ENCODE measurements at places on chromosomes 6 and 20. TPM values are rescaled to one million over a fixed set of nuclear protein-coding genes. Genes with fewer than 3 reads are reported as not detected.

RBL1 gene
- 17.7 TPM for total RNA-seq

TGM2 gene
- total RNA-seq = 401 TPM

HLA-DMA gene
- total RNA-seq = 1.2 TPM

TMEM170B gene
- total RNA-seq = 2.4 TPM

HUS1B gene
- total RNA-seq = 1.5 TPM

GRCh38 chr6:130997061-130997753 is 65.8 kb downstream of the EPB41L2 start:
- peak; percentile 61 for DNase-seq

DNA sequence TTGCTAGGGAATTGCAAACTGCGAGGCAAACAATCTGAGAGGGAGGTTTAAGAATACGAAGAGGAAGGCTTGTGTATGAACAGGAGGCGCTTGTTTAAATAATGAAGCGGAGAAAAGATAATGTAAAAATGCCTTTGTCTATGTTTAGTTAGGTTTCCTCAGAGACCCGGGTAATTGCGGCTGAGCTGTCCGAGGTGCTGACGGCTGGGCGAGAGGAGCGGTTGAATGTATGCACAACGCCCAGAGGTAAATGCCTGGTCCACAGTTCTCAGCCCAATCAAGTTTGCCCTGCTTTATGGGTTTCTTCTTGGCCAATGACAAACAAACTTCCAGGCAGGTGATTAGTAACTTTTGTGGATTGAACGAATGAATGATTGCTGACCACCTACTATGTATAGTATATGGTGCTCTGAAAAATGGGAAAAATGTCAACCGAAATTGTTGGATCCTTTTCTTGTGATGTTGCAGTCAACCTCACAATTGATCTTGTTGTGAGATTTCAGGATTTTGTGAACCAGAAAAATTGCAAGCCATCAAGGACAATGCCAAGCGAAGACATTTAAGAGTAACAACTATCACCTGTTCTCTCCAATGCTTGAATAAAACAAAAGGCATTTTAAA is 38.3 kb upstream of the SLC32A1 start:
- peak; percentile 71 for DNase-seq

GRCh38 chr6:56841381-56841749 is 113.5 kb upstream of the BEND6 start:
- no peak for DNase-seq

- no peak for DNase-seq
Measured at GRCh38 chr6:156336733-156337132, 440.4 kb upstream of the ARID1B start.

DNA sequence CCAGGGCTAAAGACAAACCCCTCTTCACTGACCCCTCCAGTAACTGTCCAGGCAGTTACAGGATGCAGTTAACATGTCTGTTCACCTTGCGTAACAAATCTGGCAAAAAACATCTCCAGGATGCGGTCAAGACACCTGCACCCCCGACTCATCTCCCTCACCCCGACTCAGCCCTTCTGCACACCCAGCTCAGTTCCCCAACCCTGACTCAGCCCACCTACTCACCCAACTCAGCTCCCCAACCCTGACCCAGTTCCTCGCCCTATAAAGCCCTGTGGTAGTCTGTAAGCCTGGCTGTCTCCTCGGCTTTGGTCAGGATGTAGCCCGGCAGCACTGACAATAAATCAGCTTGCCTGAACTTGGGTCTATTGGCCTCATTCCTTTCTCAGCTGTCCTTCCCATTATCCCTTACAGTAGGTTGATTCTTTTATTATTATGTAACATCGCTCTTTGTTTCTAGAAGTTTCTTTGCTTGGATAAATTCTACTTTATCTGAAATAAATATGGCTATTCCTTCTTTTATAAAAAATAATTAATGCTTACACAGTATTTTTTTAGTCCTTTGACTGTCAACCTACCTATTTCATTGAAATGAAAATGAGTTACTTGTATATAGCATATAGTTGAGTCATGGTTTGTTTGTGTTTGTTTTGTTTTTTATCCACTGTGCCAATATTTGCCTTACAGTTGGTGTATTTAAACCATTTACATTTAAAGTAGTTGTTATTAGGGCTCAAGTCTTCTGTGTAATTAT is 12.9 kb upstream of the ADTRP start:
- no peak for DNase-seq

GRCh38 chr20:50218987-50219435 is 28.4 kb downstream of the CEBPB start:
- DNase-seq = no peak

GRCh38 chr6:25922301-25922700 is 8.2 kb downstream of the SLC17A2 start:
- DNase-seq = no peak

GRCh38 chr20:58944610-58945009 is 36.4 kb upstream of the NELFCD start:
- DNase-seq = no peak

DNA sequence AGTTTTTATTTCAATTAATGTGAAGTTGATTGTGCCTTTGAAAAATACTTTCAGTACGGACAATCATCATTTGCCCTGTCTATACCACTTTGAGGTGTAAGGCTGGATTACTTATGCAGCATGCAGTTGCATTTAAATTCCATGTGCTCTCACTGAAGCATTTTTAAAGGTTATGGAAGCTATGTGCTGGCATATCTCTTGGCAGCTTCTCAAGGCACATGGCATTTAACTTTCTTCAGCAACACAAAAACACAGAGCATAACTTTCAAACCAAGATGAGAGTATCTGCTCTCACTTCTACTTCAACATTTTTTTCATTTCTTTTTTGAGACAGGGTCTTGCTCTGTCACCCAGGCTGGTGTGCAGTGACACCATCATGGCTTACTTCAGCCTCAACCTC is 360.6 kb upstream of the RUNX2 start:
- DNase-seq = no peak

Measured in dermis blood vessel endothelial cell (primary cell).